ENCODE measurements at places on chromosomes 2 and 18.

- no peak for ATAC-seq
Observed at GRCh38 chr2:241890524-241891235, 21.2 kb downstream of the RTP5 start.

GRCh38 chr2:1226766-1227165 lies 186.5 kb upstream of the TPO start:
- no peak for ATAC-seq

- ATAC-seq, result no peak
Observed at GRCh38 chr2:47483191-47483590, 80.2 kb downstream of the MSH2 start.

DNA sequence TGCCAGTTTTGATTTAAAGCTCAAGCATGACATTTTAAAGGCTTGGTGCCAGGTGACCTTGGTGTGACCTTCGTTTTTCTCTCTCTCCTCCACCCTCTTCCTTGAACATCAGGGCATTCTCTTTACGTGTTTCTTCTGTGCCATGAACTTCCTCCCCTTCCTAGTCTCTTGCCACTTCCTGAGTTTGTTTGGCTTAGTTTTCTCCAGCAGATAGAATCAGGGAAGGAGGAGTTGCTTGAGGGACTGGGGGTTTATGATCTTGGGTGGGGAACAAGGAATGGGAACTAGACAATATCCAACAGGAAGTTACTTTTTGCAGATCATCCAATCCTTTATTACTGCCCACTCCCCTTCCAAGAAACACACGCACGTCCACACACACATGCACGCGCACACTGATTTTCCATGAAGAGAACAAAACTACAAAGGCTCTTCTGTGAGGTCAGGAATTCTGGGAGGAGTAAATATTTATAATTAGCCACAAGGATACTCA lies 210.6 kb upstream of the EPAS1 start:
- no peak for ATAC-seq

DNA sequence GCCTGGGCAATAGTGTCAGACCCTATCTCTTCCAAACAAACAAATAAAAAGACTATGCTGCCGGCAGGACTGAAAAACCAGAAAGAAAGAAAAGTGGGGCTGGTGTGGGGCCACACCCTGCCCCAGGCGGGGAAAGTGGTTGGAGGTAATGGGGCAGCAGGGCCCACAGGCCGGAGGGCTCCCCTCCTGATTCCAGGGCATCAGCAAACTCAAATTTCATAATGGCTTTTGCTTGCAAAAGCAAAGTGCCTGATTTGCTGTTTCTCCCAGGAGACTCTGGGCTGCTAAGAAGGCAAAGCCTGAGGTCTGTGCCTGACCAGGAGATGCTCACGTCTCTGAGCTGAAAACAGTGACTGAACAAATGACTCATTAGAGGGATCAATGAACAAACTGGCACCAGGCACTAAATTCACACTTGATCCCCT lies 121.9 kb downstream of the HDAC4 start:
- ATAC-seq, result peak; percentile 12

GRCh38 chr18:42045346-42045745 lies 90.3 kb downstream of the PIK3C3 start:
- no peak for ATAC-seq

DNA sequence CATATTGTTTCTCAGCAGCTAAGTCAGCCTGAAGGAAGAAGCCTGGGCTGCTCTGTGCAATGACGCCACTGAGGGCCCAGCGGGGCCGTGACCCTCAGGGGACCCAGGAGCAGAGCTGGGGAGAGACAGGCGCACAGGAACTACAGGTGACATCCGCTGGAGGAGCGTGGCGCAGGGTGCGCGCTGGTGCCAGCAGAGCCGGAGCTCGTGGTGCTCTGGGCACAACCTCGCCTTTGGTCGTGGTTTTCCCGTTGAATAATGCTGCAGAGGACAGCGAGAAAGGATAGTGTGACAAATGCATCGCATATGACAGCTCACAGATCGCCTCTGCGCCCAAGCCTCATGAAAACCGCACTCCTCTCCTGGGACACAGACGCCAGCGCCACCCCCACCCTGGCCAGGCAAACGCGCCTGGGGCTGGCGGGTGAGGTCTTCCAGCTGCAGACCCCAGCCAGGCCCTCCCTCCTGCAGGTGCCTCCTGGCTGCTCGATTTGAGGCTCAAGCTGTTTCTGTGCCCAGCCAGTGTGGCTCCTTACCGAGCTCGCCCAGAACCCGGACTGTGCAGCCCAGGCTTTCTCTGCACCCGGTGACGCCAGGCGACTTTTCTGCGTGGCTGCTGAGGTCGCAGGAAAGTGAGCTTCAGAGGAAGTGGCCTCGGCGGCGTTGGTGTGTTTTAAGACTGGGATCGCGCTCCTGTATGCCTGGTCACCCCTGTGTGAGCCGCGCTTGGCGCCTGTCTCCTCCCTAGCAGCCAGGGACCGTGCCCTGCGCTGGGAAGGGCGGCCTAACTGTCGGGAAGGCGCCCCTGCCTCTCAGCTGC lies 583.1 kb upstream of the HS6ST1 start:
- no peak for ATAC-seq

- no peak for ATAC-seq
Observed at GRCh38 chr2:207492461-207492860, 37.3 kb upstream of the CREB1 start.

- ATAC-seq, result no peak
Observed at GRCh38 chr2:126543081-126543480, 112.9 kb upstream of the GYPC start.

- ATAC-seq, result no peak
Observed at GRCh38 chr2:223943561-223944008, 1.6 kb downstream of the WDFY1 start.

DNA sequence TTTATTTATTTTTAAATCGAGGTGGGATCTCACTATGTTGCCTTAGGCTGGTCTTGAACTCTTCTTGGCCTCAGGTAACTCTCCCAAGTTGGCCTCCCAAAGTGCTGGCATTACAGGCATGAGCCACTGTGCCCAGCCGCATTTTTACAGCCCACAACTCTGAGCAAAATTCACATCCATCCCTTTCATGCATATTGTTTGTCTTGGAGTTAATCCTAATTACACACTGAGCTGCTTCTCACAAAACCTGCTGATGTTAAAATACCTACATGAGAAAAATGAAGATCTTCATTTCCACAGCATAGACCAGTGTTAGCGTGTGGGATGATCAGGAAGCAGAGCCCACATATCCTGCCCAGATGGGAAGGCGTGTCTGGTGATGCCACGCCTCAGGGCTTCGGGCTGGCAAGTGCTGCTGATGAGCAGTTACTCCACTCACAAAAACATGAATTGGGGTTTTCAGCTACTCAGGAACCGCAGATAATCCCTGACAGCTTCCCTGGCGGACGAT lies 14.6 kb downstream of the ITGB1BP1 start:
- ATAC-seq, result no peak

- no peak for ATAC-seq
Observed at GRCh38 chr2:23550553-23550952, 165.6 kb downstream of the KLHL29 start.

GRCh38 chr2:39153312-39153711 lies 32.5 kb upstream of the SOS1 start:
- ATAC-seq, result no peak

GRCh38 chr2:132366421-132367180 lies 50.0 kb upstream of the GPR39 start:
- ATAC-seq, result no peak

GRCh38 chr2:233992513-233993217 lies 57.8 kb upstream of the SPP2 start:
- ATAC-seq, result no peak

DNA sequence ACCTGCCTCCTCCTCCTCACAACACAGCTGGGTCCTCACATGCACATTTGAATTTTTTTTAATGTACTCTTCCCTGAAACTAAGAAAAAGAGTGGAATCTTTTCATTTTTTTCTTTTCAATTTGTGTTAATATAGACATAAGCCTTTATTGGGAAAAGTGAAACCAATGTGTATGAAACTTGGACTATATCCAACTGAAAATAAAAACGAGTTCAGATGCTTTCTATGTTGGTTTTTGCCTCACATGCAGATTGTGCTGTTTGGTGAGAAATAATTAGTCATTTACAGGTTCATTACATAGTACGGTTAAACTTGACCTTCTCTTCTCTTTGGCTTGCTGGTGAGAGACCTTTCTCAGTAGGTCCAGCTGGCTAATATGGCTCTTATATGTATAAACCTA lies 515.2 kb upstream of the FANCL start:
- no peak for ATAC-seq

DNA sequence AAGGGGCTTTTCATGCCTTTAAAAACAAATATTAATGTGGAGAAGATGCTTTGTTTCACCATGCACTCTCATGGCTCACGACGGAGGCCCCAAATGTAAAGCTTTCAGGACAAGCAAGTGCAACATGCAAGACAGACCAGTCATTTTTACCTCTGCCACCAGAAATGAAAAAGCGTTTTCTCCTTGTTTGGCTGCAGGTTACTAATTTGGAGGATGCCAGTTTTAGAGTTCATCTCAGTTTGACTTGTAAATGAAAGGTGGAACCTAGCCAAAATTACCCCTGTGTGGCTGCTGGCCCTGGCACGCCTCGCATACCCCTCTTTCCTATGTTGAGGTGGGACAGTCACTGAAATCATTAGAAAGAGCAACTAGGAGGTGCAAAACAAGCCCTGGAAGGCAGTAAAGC lies 138.6 kb downstream of the BCL2 start:
- ATAC-seq, result peak; percentile 82

DNA sequence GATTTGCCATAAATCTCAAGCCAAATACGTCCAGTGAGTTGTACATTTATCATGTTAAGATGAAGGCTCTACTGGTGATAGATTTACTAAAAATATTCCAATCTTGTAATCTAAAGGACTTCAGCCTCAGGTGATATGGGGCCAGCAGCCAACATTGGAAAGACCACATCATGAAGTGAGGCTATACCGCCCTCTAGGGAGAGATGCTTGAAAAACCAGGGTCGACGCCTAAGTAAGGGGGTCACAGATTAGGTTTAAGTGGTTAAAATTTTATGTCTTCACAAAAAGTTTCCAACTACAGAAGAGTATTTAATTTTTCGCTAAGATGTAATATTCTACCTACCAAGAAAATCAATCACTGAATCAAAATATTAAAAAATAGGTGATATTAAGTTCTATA lies 33.3 kb downstream of the DOCK10 start:
- no peak for ATAC-seq

GRCh38 chr18:73688851-73689711 lies 458.6 kb downstream of the FBXO15 start:
- no peak for ATAC-seq

DNA sequence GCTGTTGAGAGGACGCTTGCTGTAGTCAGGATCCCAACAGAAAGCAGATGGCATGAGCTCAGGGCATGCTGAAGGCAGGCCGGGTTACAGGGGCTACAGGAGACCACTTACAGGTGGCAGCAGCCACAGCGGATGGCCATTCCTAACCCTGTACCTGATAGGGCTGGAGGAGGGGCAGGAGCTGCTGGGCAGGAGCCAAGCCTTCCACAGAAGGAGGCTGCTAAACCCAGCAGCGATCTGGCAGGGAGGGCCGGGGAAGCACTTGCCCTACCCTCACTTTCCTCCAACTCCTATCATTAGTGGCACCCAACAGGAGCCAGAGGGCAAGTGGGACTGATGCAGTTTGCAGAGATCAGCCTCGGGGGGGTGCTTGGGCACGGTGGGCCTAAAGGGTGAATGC lies 2.0 kb downstream of the ASB18 start:
- ATAC-seq, result no peak

GRCh38 chr2:9152975-9153642 lies 53.5 kb upstream of the ASAP2 start:
- ATAC-seq, result no peak

GRCh38 chr2:109162999-109163398 lies 34.0 kb downstream of the SH3RF3 start:
- no peak for ATAC-seq

- ATAC-seq, result no peak
Observed at GRCh38 chr2:75087736-75088135, 111.6 kb downstream of the TACR1 start.

DNA sequence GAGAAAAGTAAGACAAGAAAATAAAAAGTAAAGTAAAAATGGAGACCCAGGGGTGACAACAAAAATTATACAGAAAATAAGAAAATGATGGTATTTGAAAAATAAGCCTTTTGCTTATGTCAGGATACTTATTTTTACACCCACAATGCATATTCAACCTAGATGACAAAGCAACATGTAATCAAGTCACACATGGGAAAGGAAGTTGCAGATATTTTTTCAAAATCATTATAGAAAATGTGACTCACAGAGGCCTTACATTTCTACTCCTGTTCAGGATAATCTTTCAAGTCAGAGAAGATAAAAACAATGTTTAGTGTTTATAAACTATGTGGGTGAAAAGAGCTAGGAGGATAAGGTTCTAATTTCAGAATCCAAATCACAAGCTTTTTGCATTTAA lies 275.3 kb upstream of the UBE2E3 start:
- ATAC-seq, result no peak

- peak; percentile 45 for ATAC-seq
Observed at GRCh38 chr2:174597345-174598047, at the start of gene WIPF1. WIPF1 (minus strand) TSS chr2:174597804; CDS start chr2:174585573, 12,231 bp downstream.

DNA sequence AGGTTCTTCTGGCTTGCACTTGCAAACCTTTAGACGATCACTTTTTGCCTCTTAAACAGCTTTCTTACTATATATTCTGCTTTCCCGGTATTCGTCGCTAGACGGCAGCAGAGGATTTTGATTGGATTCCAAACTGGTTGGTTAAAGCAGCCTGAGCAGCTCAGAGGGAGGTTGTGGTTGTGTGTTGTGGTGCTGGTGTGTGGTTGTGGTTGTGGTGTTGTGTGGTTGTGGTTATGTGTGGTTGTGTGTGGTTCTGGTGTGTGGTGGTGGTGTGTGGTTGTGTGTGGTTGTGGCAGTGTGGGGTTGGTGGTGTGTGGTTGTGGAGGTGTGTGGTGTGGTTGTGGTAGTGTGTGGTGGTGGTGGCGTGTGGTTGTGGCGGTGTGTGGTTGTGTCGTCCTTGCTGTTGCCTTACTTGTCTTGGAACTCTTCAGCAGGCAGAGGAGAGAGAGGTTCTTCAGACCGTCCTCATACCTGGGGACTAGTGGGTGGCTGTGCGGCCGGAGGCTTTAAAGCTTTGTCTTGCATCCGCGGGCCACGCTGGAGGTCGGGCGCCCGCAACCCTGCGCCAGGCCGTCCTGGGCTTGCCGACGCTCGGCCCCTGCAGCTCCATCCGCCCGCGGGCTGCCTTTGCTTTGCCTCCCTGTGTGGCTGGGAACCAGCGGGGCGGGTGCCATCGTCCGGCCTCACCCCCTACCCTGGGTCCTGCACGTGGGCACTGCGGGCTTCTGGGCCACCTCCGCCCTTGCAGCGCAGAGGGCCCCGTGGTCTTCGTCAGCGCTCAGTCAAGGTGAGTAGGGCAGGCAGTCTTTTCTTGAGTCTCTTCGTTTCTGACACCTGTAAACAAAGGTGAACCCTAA lies 190.8 kb downstream of the ARHGAP28 start:
- ATAC-seq, result no peak

GRCh38 chr2:189171956-189172609 lies 7.5 kb downstream of the COL5A2 start:
- no peak for ATAC-seq

GRCh38 chr2:236415684-236416444 lies 151.7 kb upstream of the ASB18 start:
- no peak for ATAC-seq
